ENCODE measurements at places on chromosomes 1 and 21.

DNA sequence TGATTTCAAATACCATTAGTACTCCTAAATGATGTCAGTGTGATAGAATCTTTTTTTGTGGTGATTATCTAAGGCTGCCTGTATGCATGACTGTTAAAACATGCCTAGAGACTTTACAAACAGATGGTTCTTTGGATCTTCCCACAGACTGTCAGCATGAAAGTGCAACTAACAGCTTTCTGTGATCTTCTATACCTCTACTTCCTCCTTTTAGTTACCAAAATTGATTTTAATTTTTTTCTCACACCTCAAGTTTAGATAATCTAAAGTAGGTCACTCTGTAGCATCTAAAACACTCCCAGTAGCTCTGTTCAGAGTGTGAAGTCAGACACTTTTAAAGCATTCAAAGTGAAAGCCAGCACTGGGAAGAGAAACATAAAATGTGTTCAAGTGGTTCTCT, 534.5 kb downstream of the PTPRC start:
- DNase-seq = no peak

- DNase-seq = no peak
Measured at GRCh38 chr1:78759881-78760280, 110.2 kb downstream of the IFI44 start.

GRCh38 chr1:68745451-68745850, 248.6 kb upstream of the DEPDC1 start:
- peak; percentile 76 for DNase-seq

DNA sequence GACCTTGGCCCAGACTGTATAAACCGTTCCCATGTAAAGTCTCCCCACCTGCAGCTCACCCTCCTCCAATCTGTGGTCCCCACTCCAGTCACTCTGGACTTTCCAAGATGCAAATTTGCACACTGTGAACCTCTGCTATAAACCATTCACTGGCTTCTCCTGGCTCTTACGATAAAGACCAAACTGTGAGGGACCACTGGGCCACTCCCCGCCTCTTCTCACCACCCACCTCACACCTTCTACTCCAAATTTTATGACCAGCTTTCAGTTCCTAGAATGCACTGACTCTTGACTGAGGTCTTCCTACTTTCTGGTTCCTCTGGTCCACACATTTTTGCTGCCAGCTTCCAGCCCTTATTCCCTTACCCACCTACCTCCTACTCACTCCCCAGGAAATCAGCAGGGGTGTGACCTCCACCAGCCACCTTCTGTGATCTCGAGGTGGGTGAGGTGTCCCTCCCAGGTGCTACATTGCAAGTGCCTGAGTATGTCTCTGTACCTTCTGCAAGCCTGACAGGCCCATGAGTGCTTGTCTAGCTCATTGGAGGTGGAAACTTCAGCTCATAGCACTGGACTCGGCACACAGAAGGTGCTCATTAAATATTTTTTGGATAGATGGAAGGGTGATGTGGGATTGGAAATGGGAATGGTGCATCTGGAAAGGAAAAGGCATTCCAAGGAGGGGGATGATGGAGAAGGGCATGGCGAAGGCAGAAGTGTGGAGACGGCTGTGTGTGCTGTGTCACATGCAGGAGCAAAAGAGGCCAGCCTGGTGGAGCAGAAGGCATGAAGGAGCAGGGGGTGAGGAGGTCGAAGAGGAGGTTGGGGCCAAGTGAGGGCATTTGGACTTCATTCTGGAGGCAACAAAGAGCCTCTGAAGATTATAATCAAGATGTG, 15.6 kb upstream of the CSF1 start:
- no peak for DNase-seq

GRCh38 chr1:208030288-208031091, 119.6 kb upstream of the CD34 start:
- DNase-seq = no peak

GRCh38 chr1:47418681-47419325, 2.7 kb downstream of the FOXE3 start:
- no peak for DNase-seq

DNA sequence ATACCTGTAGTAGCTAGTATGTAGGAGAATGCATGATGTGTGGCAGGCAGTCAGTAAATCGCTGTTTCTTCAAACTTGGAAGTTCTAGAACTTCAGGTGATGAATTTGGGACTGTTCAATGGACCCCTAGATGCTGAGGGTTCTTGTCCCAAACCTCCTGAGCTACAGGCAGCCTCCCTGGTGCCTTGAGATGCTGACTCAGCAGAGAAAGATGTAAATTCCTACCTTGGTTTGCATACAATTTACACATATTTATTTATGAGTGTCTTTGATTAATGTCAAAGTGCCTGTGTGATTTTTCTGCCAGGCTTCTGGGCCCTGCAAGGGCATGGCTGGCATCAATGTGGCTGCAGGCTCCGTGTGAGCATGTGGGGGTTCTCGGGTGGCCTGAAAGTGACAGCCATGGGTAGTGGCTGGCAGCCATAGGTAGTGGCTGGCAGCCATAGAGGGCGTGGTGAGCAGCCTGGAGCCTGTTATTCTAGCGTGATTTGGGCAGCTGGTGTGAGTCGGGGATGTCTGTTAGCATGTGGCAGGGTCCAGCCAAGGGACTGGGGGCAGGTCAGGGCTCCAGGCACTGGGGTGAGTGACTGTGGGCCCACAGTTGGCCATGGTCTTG, 13.2 kb upstream of the POU3F1 start:
- DNase-seq = no peak

- DNase-seq = no peak
Measured at GRCh38 chr1:35605071-35605866, 32.2 kb downstream of the TFAP2E start.

GRCh38 chr21:37072274-37072987, 440 bp downstream of the PIGP start:
- DNase-seq = peak; percentile 81

- no peak for DNase-seq
Measured at GRCh38 chr1:7760245-7760644, 10.9 kb upstream of the VAMP3 start.

DNA sequence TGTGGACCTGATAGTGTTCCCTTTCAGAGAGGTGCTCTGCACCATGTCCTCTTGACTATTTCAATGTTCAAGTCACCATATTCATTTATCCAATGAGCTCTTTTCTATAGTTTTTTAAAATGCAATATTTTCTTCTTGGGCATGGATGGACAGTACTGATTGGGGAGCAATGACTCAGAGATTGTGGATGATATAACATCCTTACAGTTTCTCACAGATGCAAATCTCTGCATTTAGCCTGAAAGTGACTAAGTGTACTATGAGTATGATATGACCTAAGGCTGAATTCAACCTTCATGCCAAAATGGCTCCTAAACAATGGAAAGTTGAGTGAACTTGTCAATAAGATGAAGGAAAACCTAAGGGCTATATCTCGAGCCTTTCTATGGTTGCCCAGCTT, 36.5 kb downstream of the C4BPA start:
- no peak for DNase-seq

GRCh38 chr1:231207437-231207836, 33.6 kb upstream of the GNPAT start:
- DNase-seq = no peak
